ENCODE measurements at places on chromosomes 6 and 20.

GRCh38 chr6:157240059-157240959 is 83.0 kb downstream of the TMEM242 start:
- DNase-seq: peak; percentile 73

DNA sequence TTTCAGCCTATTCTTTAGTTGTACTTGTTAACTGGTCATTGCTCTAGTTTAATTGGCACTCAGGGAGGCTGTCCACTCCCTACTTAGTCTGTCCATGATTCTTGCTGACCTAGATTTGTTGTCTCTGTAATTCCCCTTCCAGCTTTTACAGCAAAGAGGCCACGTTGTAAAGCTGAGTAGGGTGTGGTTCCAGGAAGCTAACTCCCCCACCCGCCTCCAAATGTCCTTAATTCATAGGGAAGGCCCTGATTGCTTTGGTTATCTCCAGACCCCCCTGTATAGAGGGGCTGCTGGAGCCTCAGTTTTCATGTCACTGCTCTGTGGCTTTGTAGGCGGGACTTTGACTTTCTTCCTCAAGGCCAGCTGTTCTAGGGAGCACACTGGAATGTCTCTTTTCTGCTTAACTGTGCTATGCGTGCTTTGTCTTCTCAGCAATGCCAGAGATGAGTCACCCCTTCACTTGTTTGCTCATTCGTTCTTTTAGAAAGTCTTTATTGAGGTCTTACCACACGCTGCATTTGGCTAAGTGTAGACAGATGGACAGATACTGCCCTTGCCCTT is 175.1 kb upstream of the JAG1 start:
- DNase-seq: peak; percentile 19

DNA sequence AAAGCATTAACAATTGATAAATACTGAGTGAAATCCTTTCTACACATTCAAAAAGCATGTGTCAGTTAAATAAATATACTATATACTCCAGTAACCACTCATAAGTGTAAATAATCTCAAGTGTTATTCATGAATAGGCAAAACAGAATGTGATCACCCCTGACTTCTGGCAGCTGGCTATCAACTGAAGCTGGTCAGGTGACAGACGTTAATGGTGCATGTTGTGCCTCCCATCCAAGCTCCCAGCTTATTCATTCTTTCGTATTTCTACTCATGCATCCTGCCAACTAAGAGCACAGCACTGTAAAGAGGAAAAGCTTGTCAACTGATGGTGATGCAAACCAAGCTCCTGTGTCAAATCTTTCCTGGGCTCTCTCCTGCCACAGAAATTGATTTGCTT is 7.7 kb downstream of the PSMB1 start:
- DNase-seq: no peak

- DNase-seq: peak; percentile 67
Measured at GRCh38 chr20:37007898-37008649, 56.6 kb upstream of the SAMHD1 start.

DNA sequence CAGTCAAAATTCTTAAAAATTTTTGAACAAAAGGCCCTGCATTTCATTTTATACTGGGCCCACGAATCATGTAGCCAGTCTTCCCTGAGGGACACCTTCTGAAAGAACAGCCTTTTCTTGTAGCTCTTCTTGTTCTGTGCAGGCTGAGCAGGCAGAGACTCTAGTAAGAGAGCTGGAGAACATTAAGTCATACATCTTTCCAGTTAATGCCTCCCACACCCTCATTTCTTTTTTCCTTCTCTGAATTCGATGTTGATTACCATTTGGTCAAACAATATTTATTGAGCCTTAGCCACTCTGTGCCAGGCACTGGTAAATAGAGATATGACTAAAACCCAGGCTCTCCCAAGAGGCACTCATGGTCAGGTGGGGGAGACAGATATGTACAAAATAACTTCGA is 33.6 kb downstream of the METTL24 start:
- DNase-seq: no peak

- DNase-seq: no peak
Measured at GRCh38 chr6:150202934-150203333, 60.1 kb downstream of the PPP1R14C start.

- no peak for DNase-seq
Measured at GRCh38 chr6:57159127-57159526, 13.0 kb upstream of the BAG2 start.

Measured in RKO (cell line).